Activated CD4-positive, alpha-beta T cell treated with anti-CD3 and anti-CD28 coated beads, Interleukin-2, amount 10 ng/mL, durations not matched to agents 24 days and 14 days (primary cell): ENCODE measurements at places on chromosomes 1 and 21.

- DNase-seq = no peak
Observed at GRCh38 chr1:154499446-154499845, 2.6 kb upstream of the TDRD10 start.

DNA sequence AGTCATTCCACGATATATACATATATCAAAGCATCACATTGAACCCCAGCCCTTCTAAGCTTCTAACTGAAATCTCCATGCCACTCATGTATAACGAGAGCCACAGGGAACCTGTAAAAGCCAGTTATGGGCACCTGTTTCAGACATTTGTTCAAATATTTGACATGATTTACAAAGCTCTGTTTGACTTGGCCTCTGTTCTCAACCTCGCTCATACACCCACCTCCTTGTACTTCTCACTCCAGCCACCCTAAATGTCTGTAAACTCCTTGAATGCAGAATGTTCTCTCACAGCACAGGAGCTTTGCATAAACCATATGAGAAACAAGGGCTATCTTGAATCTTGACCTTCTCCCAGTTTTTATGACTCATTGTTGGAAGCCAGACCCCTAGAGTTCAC is 36.9 kb upstream of the CD2 start:
- DNase-seq = no peak

GRCh38 chr1:17251246-17251645 is 2.3 kb downstream of the PADI3 start:
- DNase-seq = no peak

GRCh38 chr1:12561121-12561520 is 56.9 kb downstream of the DHRS3 start:
- no peak for DNase-seq
